ENCODE measurements at places on chromosomes 11 and 22. TPM values are rescaled to one million over a fixed set of nuclear protein-coding genes. Genes with fewer than 3 reads are reported as not detected.
A peak's percentile ranks its signal among the peaks of the same experiment; 100 is the strongest.

DEUP1 gene
- not detected for total RNA-seq

MUC6 gene
- total RNA-seq, result not detected

MUC5AC gene
- total RNA-seq, result not detected

SLC35F2 gene
- 25.0 TPM for total RNA-seq

SART1 gene
- total RNA-seq, result 33.5 TPM

APOA4 gene
- not detected for total RNA-seq

SHISAL1 gene
- 1.9 TPM for total RNA-seq

TRIM29 gene
- total RNA-seq, result 7.8 TPM

B3GAT3 gene
- 47.4 TPM for total RNA-seq

ESAM gene
- 6.4 TPM for total RNA-seq

CASP5 gene
- 35.5 TPM for total RNA-seq

OTOG gene
- not detected for total RNA-seq

CARD16 gene
- total RNA-seq, result 8.0 TPM

TPBGL gene
- 3.7 TPM for total RNA-seq

SMIM35 gene
- total RNA-seq, result not detected

DNA sequence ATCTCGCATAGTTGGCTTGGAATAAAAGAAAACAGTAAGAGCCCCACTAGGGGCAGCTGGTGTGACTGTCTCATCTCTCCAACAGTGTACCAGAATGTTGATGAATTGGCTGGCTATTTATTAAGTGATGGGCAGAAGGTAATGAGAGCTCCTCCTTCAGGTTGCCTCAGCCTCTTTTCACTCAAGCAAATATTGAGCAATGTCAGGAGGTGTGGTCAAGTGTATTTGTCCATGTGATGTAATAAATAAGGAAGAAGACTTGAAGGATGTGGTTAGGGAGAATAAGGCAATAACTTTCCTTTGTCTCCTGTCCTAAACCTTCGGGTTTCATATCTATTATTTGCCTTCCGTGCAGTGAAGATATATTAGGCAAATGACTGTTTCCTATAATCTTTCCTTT, at the start of gene TCN1:
Gene TCN1, minus strand, starts transcription at position 91 of the 400 bp plus-strand sequence. Its CDS starts 17 bp downstream, at position 74.
- no peaks in the 10 kb centered on the region for H3K36me3 ChIP-seq
- H3K27ac ChIP-seq, result no peak within 1 kb of the TSS
- no peak for DNase-seq
- H3K4me1 ChIP-seq, result no peaks in the 10 kb centered on the region

DNA sequence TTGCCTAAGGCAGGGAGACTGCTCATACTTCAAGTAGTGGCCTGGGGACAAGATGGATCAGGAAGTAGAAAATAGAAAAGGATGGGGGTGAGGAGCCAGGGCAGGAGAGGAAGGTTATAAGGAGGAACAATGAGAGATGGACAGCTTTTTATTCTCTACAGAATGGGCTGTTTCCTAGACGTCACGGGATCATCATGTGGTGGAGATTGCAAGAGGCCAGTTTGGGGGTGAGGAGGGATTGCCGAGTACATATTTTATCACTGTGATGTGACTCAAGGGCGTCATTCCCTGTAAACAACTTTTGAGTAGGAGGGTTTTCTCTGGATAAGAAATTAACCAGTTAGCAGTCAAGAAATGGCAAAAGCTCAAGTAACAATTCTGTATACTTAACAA, 406.3 kb downstream of the ETS1 start:
- H3K27me3 ChIP-seq, result no peaks in the 10 kb centered on the region
- no peaks in the 10 kb centered on the region for H3K4me1 ChIP-seq
- H3K36me3 ChIP-seq, result no peaks in the 10 kb centered on the region
- H3K4me3 ChIP-seq, result no peak overlapping the region
- no peak overlapping the region for H3K27ac ChIP-seq
- no peak for DNase-seq

GRCh38 chr22:48047722-48048500, 1285.5 kb downstream of the TBC1D22A start:
- H3K4me1 ChIP-seq, result no peaks in the 10 kb centered on the region
- peaks cover 4% of the 10 kb centered on the region for H3K27me3 ChIP-seq
- no peak overlapping the region for H3K27ac ChIP-seq
- DNase-seq, result no peak
- no peaks in the 10 kb centered on the region for H3K36me3 ChIP-seq

DNA sequence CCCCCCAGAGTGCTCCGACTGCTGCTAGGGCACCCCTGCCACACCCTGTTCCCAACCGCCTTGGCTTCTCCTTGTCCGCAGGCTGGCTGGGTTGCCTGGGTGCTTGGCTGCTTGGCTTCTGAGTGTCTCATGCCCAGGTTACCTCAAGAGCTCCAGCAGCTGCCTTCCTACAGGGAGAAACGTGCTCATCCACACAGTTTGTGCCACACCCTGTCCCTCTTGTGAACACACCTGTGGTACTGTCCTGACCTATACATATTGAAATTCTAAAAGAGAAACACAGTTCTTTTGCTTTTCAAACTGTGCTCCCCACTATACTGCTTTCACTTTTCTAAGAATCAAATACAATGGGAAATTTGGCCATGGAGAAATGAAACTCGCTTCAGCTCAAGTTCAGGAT, 191.4 kb downstream of the DBX1 start:
- no peaks in the 10 kb centered on the region for H3K36me3 ChIP-seq
- H3K4me1 ChIP-seq, result no peaks in the 10 kb centered on the region
- no peaks in the 10 kb centered on the region for H3K27me3 ChIP-seq
- no peak for DNase-seq
- no peak overlapping the region for H3K27ac ChIP-seq

GRCh38 chr22:22386602-22387385, 121.7 kb downstream of the ZNF280B start:
- peaks cover 34% of the 10 kb centered on the region for H3K27me3 ChIP-seq
- H3K36me3 ChIP-seq, result no peaks in the 10 kb centered on the region
- H3K4me1 ChIP-seq, result no peaks in the 10 kb centered on the region
- no peak overlapping the region for H3K27ac ChIP-seq

DNA sequence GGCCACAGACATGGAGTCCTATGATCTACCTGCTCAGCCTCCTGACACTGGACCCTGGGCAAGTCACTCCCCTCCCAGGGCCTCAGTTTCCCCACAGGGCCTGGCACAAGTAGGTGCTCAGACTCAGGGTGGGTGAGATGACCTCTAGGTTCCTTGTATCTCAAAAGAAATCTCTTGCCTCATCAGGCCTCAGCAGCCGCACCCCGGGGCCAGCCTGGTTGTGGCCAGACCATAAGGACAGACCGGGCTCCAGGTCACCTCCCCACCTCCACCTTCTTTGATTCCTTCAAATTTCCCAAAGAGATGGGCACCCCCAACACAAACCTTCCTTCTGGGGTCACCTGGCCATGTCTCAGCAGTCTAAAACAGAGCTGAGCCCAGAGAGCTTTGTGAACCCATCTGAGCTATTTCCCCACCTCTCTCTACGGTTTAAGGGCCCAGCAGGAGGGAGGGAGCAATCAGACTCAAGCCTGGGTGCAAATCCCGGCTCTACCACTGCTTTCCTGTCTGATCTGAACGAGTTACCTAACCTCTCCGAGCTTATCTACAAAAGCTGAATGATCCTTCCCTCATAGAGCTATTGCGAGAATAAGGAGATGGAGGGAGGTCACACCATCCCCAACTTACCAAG, 2.5 kb upstream of the APOL4 start:
- no peaks in the 10 kb centered on the region for H3K36me3 ChIP-seq
- no peak overlapping the region for H3K27ac ChIP-seq
- no peak overlapping the region for H3K4me3 ChIP-seq
- no peaks in the 10 kb centered on the region for H3K27me3 ChIP-seq
- H3K4me1 ChIP-seq, result no peaks in the 10 kb centered on the region

GRCh38 chr22:24156141-24156912, 25.0 kb upstream of the SUSD2 start:
- H3K36me3 ChIP-seq, result no peaks in the 10 kb centered on the region
- H3K27ac ChIP-seq, result peak overlapping the region; percentile 90
- peak overlapping the region; percentile 89 for H3K4me3 ChIP-seq
- peaks cover 23% of the 10 kb centered on the region for H3K4me1 ChIP-seq

- no peaks in the 10 kb centered on the region for H3K36me3 ChIP-seq
- H3K27ac ChIP-seq, result no peak overlapping the region
- no peak overlapping the region for H3K4me3 ChIP-seq
- no peaks in the 10 kb centered on the region for H3K27me3 ChIP-seq
- peak; percentile 3 for DNase-seq
Measured at GRCh38 chr11:8251616-8252295, 11.9 kb downstream of the LMO1 start.

GRCh38 chr11:69726019-69726418, 22.2 kb upstream of the FGF19 start:
- no peaks in the 10 kb centered on the region for H3K4me1 ChIP-seq
- no peak overlapping the region for H3K4me3 ChIP-seq
- peaks cover 69% of the 10 kb centered on the region for H3K27me3 ChIP-seq
- no peaks in the 10 kb centered on the region for H3K36me3 ChIP-seq
- DNase-seq, result no peak

DNA sequence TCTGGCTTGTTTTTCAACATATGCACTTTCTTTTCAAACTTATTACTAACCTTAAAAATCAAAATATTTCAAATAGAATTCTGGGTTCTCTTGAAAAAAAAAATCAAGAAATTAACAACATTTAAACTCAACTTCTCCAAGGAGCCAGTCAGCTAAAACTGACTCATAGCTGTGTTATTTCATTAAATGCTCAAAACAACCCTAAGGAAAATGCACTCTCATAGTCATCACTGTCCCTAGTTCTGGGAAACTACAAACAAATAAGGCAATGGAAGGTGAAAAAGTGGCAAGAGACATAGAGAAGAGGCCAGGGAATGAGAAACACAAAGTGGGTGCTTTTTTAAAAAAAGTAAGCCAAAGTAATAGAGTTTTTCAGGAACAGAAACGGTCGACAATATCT, 4.1 kb upstream of the ARHGAP20 start:
- H3K27me3 ChIP-seq, result peaks cover 36% of the 10 kb centered on the region
- H3K27ac ChIP-seq, result no peak overlapping the region
- H3K4me3 ChIP-seq, result no peak overlapping the region
- no peaks in the 10 kb centered on the region for H3K36me3 ChIP-seq
- no peak for DNase-seq
- peaks cover 16% of the 10 kb centered on the region for H3K4me1 ChIP-seq

DNA sequence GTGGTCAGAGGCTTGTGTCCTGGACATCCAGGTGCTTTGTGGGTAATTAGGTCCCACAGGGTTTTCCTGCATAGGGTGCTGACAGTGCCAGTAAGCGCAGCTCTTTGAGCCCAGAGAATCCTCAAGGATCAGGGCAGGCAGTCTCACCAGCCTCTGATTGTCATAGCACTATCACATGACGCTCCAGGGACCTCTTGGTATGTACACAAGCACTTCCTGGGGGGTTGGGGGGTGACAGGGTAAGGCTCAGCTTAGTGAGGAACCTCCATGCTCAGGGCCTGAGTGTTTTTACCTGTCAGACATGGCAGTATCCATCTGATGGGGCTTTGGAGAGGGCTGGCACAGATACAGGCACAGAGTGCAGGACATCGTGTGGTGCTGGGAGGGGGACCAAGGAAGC, 27.9 kb upstream of the SUSD2 start:
- peak; percentile 39 for DNase-seq
- H3K4me3 ChIP-seq, result no peak overlapping the region
- no peaks in the 10 kb centered on the region for H3K27me3 ChIP-seq
- no peaks in the 10 kb centered on the region for H3K36me3 ChIP-seq
- peak overlapping the region; percentile 54 for H3K27ac ChIP-seq

GRCh38 chr11:75265851-75266531, 25.4 kb downstream of the TPBGL start:
- H3K4me3 ChIP-seq, result no peak overlapping the region
- H3K27me3 ChIP-seq, result no peaks in the 10 kb centered on the region
- H3K36me3 ChIP-seq, result no peaks in the 10 kb centered on the region

GRCh38 chr11:57499983-57500461, 15.5 kb downstream of the SLC43A1 start:
- no peaks in the 10 kb centered on the region for H3K27me3 ChIP-seq
- peak overlapping the region; percentile 85 for H3K27ac ChIP-seq
- H3K4me3 ChIP-seq, result peak overlapping the region; percentile 41
- no peak for DNase-seq
- peaks cover 6% of the 10 kb centered on the region for H3K4me1 ChIP-seq

GRCh38 chr11:128058580-128059208, 528.7 kb downstream of the ETS1 start:
- H3K4me1 ChIP-seq, result no peaks in the 10 kb centered on the region
- H3K27ac ChIP-seq, result no peak overlapping the region
- no peak for DNase-seq
- no peak overlapping the region for H3K4me3 ChIP-seq

DNA sequence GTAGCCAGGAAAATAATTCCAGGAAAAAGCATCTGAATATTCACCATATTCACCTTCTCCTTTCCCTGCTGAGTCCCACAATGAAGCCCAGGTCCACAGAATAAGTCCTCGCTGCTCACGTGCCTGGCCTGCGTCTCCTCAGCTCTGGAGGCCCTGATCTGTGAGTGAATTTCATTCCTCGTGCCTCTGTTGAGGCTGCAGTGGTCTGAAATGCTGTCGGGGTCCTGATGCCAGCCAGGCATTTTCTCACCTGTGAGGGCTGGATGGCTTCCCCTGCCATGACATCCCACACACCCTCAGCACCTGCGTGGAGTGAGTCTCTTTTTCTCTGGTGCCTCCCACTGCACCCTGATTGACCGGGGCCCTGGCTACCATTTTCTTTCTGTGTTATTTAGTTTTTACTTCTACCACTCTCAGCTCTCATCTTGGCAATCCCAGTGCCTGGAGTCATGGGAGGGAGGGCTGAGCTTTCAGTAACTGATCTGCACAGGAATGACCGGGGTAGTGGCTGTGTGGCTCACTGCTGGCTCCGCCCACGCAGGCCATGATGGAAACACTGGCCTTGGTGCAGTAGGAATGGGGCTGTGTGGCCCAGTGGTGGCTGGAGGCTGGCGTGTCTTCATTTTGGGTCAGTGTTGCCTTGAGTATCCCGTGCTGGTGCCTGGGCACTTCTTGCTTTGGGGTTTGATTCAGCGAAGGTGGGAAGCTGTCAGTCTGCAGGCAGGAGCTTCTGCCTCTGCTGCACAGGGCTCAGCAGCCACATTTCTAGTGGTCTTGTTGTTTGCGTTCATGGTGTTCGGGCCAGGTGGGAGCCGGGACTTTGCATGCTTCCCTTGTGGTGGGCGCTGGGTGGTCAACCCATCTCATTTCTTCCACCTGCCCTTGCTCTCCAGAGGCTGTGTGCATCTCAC, 807.2 kb downstream of the TBC1D22A start:
- DNase-seq, result no peak
- H3K27me3 ChIP-seq, result no peaks in the 10 kb centered on the region
- H3K4me1 ChIP-seq, result peaks cover 3% of the 10 kb centered on the region
- H3K27ac ChIP-seq, result no peak overlapping the region

- H3K4me3 ChIP-seq, result no peak overlapping the region
- H3K4me1 ChIP-seq, result peaks cover 46% of the 10 kb centered on the region
- no peak for DNase-seq
- H3K27ac ChIP-seq, result no peak overlapping the region
- H3K36me3 ChIP-seq, result no peaks in the 10 kb centered on the region
Measured at GRCh38 chr22:30254314-30254713, 7.8 kb upstream of the LIF start.

Measured in transverse colon (tissue), 4 donors.